ENCODE measurements at places on chromosomes 7 and 10.
A peak's percentile ranks its signal among the peaks of the same experiment; 100 is the strongest.

DNA sequence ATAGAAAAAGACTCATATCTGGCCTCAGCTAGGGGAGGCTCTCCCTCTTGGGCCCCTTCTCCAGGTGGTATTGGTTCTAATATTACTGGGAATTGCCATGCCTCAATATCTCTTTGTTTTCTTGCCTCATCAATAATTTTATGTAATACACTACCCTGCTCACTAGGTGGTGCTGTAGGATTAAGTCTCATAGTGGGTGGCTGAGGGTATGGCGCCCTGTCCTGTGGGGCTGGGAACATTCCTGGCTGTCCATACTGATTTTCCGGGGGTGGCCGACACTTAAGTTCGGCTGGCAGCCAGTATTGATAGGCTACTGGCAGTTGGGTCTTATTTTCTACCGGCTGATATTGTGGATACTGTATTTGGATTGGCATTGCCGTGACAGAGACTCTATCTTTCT, 9.0 kb upstream of the TAS2R3 start:
- DNase-seq, result peak; percentile 35

DNA sequence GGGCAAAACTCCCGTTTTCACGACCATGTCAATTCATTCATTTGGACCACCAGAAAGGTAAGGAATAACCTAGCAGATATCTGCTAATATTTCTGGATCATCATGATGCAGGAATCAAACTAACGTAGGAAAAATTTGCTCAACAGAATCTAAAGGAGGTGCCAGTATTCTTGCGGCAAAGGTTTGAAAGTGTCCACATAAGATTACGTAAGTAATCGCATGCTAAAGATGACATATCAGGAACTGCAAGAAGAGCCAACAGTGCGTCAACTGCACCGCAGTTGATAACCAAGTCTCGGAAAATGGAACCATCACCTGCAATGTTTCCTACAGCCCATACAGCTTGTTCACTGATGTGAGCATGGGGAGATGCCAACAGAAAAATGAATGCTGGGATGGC, 194.1 kb upstream of the ZNF804B start:
- DNase-seq, result no peak

DNA sequence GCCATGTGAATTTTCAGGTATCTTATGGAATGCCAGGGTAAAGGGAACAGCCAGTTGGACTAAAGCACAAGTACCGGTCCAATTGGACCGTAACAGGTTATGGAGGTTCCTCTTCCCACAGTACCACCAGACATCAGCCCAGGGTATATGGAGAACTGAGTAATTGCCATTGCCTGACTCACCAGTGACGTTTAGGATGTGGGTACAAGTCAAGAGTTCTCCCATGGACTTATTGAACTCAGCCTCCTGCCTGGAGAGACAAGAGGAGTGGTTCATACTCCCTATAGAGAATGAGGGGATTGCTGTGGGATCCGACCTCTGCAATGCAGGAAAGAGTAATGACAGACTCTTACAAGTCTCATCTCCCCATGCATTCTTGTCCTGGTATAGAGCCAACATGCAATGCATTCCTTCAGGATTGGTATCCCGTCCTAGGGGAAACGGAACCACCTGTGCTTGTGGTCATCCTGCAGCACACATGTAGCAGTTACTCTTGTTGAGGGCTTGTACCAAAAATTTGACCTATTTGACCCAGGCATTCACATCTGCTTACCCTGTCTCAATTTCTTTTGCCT, 30.7 kb upstream of the ELOVL3 start:
- DNase-seq, result no peak

DNA sequence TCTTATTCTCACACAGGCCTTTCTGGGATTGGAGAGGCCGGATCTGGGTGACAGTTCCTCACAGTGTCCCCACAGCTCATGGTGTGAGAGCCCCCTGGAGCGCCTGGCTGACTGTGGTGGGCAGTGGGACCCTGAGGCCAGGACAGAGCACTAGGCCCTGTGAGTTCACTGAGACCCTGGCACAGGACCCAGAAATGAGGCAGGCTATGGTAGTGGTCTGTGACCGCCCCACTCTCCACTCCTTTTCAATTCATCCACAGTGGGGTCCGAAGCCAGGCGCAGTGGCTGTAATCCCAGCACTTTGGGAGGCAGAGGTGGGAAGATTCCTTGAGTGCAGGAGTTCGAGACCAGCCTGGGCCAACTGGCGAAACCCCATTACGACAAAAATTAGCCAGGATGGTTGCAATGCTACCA, 95.9 kb upstream of the TNRC18 start:
- no peak for DNase-seq

GRCh38 chr10:104336821-104337467, 1.3 kb downstream of the ITPRIP start:
- DNase-seq, result no peak

DNA sequence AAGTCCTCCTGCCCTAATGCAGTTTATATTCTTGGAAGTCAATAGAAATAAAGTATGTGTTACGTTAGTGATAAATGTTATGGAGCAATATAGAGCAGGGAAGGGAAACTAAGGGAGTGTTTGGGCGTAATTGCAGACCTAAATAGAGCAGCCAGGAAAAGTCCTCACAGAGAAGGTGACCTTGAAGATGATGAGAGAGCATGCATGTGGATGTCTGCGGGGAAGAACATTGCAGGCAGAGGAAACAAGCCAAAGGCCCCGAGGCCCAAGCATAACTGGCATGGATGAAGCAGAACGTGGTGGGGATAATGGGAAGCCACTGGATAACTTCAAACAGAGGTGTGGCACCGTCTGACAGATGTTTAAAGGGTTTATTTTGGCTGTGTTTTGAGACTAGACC, 12.5 kb downstream of the ADD3 start:
- DNase-seq, result no peak

DNA sequence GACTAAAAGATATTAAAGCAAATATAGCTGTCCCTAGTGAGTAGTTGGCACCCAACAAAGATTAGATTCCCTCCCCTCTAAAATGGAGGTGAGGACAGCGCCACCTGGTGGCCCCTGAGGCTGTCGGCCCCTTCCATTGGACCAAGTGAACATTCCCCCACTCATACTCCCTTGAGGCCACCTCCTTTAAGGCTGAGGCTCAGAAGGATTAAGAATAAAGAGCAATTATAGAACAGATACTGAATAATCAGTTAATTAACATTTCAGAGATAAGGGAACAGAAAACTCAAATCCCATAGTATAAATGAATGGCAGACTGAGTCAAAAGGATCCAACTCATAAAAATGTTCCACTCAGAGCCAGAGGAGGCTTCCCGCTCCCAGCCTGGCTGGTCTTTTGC, 130.4 kb upstream of the GHITM start:
- peak; percentile 45 for DNase-seq

GRCh38 chr10:110642204-110643034, 1.7 kb upstream of the RBM20 start:
- no peak for DNase-seq

DNA sequence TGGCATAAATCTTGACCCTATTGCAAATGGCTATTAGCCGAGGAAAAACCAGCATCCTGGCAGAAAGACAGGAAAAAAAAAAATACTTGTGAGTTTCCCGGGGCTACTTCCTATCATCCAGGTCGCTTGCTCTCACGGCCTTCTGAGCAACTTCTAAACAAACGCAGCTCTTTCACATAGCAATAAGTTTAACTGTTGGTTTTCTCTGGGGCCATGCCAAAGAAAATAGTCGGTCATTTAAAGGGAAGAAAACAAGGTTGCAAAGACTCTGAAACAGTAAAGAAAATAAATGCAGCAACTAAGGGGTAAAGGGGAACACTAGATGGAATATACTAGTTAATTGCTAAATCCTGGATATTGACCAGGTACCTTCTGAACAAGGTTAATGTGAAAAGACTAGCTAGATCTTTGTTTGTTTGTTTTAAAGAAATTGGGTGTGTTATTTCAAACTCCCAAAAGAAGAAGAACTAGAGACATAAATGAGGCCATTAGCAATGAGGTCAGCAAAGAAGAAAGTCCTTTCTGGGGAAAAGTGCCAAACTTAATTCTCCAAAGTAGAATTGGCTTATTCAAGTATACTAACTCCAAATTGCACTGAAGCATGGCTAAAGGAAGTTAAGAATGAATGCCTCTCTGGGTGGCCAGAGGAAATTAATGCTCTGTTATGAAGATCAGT, 54.2 kb downstream of the SLC39A12 start:
- DNase-seq, result no peak

- DNase-seq, result no peak
Measured at GRCh38 chr7:56479748-56480147, 363.5 kb upstream of the NUPR2 start.

GRCh38 chr7:28149291-28150101, 31.1 kb downstream of the JAZF1 start:
- no peak for DNase-seq

DNA sequence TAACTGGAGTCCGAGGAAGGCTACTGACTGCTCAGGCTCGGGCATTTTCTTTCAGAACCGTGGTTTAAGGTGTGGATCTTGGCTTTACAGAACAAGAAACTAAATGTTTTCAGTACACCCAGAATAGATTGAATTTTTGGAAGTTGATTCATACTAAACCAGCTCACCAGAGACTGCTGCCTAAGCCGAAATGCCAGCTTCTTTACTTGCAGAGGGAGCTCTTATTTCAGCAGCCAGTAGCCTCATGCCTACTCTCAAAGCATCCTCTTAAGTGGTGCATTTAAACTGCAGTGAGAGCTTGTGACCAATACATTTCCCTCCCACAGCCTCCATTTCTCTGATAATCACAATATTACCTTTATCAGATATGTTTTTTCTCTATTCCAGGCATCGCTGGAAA, 615.1 kb downstream of the SUGCT start:
- no peak for DNase-seq

DNA sequence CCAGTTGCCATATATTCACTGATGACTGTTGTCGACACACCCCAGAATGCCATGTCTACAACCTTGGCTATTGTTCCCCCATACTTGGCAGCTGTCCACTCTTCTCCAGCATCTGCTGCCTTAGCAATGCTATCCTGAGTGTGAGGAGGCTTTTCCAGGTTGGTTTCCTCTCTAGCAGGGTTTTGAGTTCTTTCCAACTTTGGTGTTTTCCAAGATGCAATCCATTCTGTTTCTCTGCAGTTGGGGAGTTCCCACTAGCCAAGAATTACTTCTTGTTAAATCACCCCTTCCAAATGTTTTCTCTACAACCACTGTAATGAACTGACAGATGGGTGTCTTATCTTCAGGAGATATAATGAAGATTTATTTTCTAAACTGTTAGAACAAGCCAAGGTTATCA, 617.4 kb downstream of the CCSER2 start:
- DNase-seq, result no peak

DNA sequence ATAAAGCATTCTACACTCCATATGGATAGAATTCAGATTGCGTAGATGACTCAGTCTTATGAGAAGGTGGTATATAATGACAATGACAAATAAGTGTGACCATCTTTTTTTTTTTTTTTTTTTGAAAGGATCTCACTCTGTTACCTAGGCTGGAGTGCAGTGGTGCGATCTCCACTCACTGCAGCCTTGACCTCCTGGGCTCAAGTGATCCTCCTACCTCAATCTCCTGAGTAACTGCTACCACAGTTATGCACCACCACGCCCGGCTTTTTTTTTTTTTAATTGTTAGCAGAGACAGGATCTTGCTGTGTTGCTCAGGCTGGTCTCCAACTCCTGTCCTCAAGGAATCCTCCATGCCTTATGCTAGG, 43.2 kb upstream of the NRP1 start:
- DNase-seq, result no peak

DNA sequence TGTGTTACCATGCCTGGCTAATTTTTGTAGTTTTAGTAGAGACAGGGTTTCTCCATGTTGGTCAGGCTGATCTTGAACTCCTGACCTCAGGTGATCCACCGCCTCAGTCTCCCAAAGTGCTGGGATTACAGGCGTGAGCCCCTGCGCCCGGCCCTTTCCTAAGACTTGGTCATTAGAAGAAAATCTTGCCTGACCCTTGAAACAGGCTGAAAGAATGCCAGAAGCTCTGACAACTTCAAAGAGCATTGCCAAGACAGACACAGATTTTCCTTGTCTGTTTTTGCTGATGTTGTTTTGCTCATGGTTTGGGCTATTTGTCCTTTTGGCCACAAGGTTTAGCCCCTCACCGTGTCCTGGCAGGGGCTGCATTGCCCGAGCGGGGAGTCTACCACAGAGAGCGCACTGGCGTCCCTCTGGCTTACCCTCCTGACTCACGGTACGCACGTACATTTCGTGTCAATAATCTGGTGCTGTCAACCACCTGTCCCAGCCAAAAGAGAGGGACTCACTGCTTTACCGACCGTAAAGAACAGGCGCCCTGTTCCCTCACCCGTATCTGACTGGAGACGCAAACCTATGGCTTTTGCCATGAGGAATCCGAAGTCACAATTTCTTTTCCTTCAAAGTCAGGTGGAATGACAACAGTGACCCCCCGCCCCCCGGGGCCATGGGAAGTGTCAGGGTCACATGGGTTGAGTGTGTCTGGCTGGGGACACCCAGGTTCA, 10.1 kb upstream of the INPP5A start:
- no peak for DNase-seq

DNA sequence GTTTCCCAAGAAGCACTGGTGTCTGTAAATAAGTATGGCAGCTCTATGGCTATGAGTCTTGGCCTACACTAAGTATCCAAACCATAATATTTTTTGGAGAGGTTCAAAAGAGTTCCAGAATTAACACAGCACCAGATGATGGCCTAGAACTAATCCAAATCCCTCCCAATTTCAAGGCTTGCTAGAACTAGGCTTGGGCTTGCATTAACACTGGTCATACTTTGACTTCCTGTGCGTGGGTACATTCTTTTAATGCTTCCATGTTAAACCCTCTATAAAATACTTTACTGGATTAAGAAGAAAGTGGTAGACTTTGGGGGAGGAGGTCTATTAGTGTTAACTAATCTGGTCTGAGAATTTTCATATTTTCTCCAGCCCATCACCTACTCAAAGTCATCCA, 3.1 kb downstream of the AASS start:
- no peak for DNase-seq

GRCh38 chr10:47339759-47340607, 8.2 kb upstream of the RBP3 start:
- no peak for DNase-seq

DNA sequence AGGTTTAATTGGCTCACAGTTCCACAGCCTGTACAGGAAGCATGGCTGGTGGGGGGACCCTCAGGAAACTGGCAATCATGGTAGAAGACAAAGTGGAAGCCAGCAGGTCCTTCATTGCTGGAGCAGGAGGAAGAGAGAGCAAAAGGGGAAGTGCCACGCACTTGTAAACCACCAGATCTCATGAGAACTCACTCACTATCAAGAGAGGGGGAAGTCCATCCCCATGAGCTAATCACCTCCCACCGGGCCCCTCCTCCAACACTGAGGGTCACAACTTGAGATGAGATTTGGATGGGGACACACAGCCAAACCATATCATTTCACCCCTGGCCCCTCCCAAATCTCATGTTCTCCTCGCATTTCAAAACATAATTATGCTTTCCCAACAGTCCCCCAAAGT, 171.9 kb upstream of the CACNA2D1 start:
- DNase-seq, result no peak

DNA sequence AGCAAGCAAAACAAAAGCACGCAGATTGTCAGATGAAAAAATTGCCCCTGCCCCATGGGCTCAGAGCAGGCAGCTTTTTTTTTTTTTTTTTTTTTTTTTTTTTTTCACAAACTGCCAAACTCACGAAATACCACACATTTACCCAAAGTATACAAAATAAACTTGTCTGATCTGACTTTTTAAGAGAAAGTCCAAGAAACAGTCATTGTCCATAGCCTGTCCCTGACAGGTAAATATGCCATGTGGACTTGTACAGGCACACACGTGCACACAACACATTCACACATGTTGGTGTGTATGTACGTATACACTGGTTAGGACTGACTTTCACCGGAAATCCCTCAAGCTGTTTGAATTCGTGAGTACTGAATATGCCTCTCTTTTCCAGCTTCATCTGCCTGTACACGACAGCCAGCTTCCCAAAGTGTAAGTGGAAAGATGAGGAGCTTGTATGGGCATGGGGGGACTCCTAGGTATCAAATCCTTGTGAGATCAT, 929 bp upstream of the HGF start:
- DNase-seq, result no peak
